ENCODE measurements at places on chromosomes 4 and X.

- DNase-seq = no peak
These were observed 153.6 kb downstream of the RASL11B start for GRCh38 chr4:53015681-53016080.

GRCh38 chr4:162392946-162393345 is 229.1 kb upstream of the FSTL5 start:
- no peak for DNase-seq

GRCh38 chr4:129094347-129094746 is 1.0 kb upstream of the SCLT1 start:
- no peak for DNase-seq

DNA sequence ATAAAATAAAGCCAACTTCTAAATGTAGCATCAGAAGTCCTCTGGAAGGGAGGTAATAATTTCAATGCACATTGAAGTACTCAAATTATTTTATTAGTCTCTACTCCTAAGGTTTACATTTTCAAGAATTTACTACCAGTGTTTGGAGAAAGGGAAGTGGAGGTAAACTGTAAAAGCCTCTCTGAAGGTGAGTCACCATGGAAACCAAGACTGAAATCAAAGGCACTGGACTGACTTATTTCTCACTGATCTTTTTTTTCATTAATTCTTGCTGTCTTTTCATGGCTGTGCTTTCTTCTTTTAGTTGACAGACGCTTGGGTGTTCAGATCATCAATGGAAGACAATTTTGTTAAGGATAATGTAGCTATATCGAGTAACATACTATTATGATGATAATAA is 9.7 kb downstream of the SLC39A8 start:
- no peak for DNase-seq

DNA sequence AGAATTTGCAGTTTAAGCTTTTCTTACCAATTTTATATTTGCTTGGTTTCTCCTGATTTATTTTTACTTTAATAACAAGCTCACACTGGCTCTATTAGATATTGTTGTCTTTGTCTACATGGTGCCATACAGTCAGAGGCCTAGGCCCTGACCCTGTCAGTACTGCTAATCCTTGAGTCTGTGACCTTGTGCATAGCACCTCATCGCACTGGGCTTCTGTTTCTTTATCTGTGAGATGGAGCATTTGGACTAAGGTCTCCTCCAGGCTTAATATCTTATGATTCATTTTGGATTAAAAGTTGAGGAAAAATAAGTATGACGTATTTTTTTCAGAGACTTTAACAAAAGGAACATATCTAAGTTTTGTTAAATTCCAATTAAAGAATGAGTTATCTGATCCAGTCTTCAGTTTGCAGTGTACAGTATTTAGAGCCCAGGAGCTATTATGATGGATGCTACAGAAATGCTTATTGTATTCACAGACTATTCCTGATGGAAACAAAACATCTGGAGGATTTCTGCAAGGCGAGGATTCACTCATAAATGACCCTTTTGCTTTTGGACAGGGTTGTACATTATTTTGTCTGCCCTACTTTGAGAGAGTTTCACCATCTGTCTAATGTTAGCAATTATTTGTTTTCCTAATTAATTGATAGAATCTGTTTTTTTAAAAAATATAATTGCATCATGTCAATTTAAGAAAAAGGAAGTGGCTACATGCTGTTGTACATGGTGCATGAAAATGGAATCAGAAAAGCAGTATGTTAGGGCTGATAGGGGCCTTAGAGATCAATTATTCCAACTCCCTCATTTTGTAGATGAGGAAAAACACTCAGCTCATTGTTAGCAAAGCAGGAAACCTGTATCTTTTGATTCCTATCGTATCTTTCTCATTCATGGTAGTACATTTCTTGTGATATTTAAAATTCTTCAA is 203.6 kb downstream of the BANK1 start:
- no peak for DNase-seq

- DNase-seq = no peak
These were observed 65.5 kb downstream of the CRMP1 start for GRCh38 chr4:5827108-5828004.

DNA sequence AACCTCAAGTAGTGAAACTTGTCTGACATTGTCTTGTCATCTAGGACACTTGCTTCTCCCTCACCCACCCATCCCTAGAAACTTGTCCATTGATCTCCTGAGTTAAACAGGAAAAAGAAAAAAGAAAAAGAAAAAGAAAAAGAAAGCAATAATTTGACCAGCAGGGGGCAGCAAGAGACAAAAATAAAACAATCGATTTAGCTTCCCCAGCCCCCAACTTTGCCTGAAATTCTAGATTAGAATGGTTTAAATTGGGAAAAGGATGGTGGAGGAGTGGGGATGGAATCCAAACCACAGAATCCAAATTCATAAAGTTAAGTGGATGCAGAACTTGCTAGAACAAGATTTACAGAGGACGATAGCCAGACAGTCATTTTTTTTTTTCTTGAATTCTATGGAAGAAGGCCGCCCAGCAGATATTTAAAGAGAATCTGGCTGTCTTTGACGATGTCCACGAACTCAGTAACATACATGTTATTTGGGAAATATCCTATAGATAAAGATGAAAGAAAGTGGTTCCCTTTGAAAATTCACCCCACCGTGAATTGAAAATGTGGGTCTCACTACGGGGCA is 282.9 kb downstream of the USP46 start:
- peak; percentile 13 for DNase-seq

- no peak for DNase-seq
These were observed 115.2 kb upstream of the LNX1 start for GRCh38 chr4:53706422-53707032.

DNA sequence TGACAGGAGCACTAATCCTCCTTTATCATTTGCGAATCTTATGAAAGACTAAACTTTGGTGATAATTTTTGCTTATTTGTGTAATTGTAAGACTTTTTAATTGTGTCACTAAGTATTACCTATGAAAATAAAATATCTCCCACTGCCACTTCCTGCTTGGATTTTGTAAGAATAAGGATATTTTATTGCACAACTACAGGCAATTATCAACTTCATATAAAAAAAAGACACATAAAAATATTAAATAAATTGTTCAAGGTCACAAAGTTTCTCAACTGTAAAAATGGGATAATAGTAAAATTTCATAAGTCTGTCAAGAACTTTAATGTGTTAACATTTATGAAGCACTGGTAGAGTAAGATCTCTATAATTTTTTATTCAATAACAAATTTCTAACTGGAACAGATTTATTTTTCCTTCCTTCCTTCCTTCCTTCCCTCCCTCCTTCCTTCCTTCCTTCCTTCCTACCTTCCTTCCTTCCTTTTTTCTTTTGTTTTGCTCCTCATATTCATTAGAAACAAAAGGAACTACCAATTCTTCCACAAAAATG is 527.6 kb upstream of the FAM47C start:
- DNase-seq = no peak

GRCh38 chrX:116238093-116238492 is 67.5 kb downstream of the AGTR2 start:
- DNase-seq = no peak

- DNase-seq = no peak
These were observed 931.6 kb downstream of the RAPGEF2 start for GRCh38 chr4:160034501-160034900.

DNA sequence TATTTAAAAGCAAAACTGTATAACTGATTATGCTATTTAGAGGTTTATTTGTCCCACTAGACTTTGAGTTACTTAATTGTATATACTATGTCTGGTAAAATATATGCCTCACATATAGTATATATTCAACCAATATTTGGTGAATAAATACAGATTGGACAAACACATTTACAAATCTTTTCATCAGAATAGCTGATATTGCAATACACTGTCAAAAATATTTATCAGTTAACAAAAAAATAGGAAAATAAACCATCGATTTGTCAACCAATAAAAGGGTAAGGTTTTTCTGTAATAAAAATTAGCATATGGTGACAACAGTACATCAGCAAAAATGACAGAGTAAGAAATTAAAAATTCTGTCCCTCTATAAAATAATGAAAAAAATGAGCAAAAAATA is 889.9 kb upstream of the INTU start:
- no peak for DNase-seq

GRCh38 chr4:108152980-108153379 is 15.8 kb downstream of the LEF1 start:
- DNase-seq = no peak

DNA sequence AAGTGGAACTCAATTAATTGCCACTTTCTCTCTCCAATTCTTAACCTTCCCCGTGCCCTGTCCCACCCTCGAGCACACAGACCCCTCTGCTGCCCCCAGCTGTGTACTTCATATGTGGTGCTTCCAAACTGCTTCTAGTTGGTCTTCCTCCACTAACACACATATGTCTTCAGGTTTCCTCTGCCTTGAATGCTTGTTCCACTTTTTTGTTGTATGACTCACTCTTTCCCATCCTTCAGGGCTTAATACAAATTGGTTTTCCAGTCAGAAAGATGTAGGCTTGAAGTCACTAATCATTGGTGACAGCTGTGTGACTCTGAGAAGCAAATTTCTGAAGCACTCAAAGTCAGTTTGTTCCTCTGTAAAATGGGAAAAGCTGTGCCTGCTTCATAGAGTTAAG is 30.6 kb downstream of the TRIM2 start:
- no peak for DNase-seq

DNA sequence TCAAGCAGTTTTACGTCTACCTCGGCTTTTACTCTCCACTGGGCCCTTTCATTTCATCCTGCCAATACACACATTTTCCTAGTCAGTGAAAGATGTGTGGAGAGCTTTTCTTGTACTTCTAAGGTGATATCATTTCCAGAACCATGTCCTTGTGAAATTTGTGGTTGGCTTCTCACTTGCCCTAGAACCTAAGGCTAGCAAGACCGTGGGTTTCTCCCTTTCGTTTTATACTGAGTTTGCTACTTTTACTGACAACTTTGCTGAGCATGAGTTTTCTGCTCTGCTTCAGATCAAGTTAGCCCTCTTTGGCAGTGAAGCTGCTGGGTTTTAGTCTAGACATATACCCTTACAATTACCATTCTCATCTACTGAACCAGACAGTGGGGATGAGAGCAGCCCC is 95.7 kb upstream of the FRMPD4 start:
- no peak for DNase-seq

- DNase-seq = no peak
These were observed 670.3 kb upstream of the FAM241A start for GRCh38 chr4:111475001-111475400.

DNA sequence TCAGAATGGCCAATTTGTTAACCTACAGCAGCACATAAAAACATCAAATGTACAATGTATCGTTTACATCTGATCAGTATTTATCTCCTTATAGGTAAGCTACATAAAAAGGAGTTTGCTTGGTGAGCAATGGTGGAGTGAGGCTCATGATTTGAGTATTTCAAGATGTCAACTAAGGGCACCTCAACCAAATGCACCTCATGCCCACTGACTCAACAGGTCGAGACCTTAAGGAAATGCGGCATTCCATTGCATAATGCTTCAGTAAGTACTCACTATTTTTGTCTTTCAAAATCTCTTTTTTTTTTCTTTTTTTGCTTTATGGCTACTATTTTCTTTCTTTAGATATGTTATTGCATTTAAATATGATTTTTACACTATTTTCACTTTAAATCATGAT is 181.0 kb upstream of the TLL1 start:
- no peak for DNase-seq

- no peak for DNase-seq
These were observed 658.1 kb downstream of the GRID2 start for GRCh38 chr4:92961881-92962280.

DNA sequence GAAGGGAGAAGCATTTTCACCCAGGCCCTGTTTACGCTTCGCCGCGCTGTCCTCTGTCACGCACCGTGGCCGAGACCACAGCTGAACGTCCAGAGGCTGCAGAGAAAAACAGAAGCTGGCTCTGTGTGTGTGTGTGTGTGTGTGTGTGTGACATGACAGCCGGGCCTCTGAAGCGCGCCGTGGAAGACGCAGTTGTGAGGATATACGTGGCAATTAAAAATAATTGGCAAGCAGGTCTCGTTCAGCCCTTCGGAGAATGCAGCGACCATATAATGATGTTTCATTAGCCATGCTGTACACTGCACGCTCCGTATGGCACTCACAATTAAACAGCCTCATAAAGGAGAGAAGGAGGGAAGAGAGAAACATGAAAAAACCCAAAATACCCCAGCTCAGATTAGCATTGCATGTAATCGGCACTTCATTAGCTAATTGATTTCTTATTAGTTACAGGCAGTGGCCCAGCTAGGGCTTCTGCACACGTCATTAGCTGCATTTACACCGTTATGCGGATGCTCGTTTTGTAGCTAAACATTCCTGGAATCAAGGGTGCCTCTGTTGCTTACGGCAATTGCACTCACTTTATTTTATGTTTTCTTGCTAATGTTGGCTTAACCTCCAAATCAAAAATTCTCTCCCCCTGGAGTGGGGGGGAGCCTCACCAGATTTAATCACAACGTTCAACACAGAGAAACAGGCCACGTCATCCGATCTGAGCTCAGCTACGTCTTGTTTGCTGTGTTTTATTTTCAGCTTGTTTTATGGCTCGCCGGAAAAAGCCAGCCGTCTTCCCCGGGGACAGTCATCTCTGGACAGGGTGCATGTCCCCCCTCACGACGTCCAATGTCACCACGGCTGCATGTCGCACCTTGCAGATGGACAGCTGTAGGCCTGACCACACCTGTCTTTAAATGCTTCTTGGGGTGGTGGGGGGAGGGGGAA is 74.6 kb upstream of the SHOX start:
- DNase-seq = no peak

DNA sequence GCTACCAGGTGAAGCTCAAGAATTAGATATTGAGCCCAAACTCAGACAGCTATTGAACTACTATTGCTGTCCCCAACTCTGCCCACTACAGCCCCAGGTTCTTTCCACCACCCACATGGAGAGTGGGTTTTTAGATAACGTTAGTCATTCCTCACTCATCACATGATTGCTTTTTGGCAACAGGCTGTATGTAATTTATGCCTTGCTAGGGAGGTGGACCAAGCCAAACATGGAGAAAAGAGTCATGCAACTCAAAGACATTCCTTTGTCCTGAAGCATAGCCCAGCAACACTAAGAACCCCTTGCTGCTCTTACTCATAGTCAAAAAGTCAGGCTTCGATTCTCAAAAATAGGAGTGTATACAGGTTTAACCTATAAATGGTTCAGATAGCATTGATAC is 275.9 kb upstream of the VCX3A start:
- no peak for DNase-seq

GRCh38 chr4:185082561-185082960 is 60.5 kb upstream of the SLC25A4 start:
- no peak for DNase-seq

- peak; percentile 22 for DNase-seq
These were observed 20.5 kb downstream of the SEL1L3 start for GRCh38 chr4:25842229-25842845.

- no peak for DNase-seq
These were observed 235.4 kb downstream of the GPC3 start for GRCh38 chrX:133749951-133750350.

All from stimulated activated CD4-positive, alpha-beta T cell treated with anti-CD3 and anti-CD28 coated beads, Interleukin-4, amount 100 ng/mL, for 24 hours (primary cell).